Stimulated activated CD4-positive, alpha-beta T cell treated with anti-CD3 and anti-CD28 coated beads, Interleukin-2, amount 100 ng/mL, for 4 hours (primary cell): ENCODE measurements at places on chromosomes 13 and 19.

GRCh38 chr19:46813839-46814358, 25.5 kb upstream of the SLC1A5 start:
- no peak for DNase-seq

DNA sequence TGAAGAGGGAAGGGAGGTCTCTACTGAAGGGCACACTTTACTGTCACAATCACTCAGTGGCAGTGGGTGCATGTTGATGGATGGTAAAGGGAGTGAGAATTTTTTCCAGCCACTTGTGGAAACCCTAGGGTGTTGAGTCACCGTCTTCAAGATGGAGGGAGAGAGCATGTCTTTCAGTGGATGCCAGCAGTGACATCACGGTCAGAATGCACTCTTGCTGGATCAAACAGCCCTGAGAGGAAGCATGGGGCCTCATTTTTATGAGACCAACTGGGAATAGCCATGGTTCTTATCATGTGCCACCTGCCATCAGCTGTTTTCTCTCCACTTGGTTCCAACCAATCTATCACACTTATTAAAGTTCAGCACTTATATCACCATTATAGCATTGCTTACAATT, 182.5 kb downstream of the KCNRG start:
- DNase-seq = no peak

DNA sequence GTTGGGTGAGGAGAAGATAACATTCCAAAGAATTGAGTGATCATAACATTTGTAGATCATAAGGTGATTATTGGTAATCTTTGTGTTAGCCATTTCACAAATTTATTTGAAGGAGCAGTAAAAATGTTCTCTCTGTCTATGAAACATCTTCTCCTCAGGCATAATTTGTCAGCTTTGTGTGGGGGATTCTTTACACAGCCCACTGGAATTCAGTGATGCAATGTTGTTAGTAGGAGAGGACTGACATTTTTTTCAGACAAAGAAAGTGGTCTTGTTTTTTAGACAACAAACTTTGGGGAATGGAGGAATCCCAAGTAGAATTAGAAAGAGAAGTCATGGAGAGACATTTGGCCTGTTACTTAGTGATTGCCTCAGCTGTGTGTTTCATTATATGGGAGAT, 100.3 kb downstream of the ITGBL1 start:
- DNase-seq = no peak

- no peak for DNase-seq
Measured at GRCh38 chr13:37288057-37288720, 182.7 kb upstream of the CSNK1A1L start.

GRCh38 chr19:14078411-14078810, 5.8 kb downstream of the MISP3 start:
- DNase-seq = no peak

GRCh38 chr13:48487968-48488367, 44.9 kb downstream of the RCBTB2 start:
- no peak for DNase-seq

DNA sequence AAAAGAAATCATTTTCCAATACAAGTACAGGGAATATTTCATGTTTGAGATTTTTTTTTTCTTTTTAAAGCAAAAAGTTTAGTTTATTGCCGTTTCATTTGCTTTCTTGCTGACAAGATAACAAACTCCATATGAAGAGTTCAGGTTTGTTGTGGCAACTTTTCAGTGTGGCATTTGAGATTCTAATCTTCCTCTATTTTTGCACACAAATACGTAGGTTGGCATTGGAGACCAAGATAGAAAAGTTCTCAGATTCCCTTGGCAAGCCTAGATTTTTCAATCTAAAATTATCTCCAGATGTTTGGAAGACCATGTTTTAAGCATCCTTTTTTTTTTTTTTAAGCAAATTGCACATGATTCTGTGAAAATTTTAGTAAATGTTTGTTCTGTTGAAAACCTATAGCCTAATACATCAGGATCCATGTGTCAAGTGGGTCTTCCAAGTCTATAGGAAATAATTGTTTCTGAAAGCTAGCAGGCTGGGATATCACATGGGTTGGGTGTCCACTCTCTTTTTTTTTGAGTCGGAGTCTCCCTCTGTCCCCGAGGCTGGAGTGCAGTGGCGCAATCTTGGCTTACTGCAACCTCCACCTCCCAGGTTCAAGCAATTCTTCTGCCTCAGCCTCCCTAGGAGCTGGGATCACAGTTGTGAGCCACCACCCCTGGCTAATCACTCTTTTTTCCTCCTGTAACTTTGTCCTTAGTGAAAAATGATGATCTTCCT, 2.6 kb downstream of the GARRE1 start:
- DNase-seq = no peak

DNA sequence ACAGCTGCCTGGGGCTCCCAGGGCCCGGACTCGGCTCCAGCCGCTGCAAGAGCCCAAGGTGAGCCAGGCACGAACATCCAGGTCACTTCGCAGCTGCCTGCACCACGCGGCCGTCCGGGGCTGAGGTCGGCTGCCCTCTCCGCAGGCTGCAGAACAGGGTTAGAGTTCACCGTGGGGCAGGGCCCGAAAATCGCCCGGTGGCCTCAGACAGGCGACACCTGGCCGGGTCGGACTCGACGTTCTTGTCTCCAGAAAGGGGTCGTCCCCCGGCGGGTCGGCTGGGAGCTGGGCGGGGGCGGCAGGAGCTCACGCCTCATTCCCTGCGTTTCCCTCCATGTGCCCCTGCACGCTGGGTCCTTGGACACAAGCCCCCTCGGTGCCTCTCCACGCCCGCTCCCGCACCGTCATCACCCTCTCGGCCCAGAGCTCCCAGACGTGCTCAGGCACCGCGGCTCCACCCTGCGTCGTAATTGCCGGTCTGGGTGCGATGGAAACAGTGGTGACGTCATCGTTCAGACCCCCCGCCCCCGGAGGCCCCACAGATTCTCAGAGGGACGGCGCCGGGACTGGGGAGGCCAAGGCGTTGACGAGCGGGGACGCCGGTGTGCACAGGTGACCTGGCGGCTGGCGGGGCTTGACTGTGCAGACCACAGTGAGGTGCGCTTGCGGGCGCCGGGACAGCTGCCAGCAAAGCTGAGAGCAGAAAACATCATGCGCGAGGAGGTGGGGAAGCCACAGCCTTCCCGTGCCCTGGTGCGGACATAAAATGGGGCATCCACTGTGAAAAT, 4.0 kb upstream of the GRIN3B start:
- DNase-seq = peak; percentile 45

DNA sequence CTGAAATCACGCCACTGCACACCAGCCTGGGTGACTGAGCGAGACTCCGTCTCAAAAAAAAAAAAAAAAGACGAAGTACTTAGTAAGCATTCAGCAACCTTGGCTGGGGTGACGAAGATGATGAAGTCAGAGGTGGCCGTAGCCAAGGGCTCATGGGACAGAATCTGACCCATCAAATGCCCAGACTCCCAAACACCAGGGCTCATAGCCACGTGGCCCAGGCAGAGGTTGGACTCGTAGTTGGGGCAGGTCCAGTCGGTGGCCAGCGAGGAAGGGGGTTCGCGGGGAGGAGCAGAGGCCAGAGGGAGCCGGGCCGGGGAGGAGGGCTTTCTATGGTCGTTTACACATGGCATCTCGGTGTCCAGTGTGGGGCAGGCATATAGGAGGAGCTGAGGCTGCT, 52.1 kb upstream of the EHD2 start:
- no peak for DNase-seq

- no peak for DNase-seq
Measured at GRCh38 chr13:34943436-34944273, 1.6 kb downstream of the NBEA start.

- DNase-seq = no peak
Measured at GRCh38 chr19:48815870-48816501, 5.2 kb upstream of the BCAT2 start.

GRCh38 chr13:100566543-100566942, 22.0 kb downstream of the GGACT start:
- DNase-seq = no peak

DNA sequence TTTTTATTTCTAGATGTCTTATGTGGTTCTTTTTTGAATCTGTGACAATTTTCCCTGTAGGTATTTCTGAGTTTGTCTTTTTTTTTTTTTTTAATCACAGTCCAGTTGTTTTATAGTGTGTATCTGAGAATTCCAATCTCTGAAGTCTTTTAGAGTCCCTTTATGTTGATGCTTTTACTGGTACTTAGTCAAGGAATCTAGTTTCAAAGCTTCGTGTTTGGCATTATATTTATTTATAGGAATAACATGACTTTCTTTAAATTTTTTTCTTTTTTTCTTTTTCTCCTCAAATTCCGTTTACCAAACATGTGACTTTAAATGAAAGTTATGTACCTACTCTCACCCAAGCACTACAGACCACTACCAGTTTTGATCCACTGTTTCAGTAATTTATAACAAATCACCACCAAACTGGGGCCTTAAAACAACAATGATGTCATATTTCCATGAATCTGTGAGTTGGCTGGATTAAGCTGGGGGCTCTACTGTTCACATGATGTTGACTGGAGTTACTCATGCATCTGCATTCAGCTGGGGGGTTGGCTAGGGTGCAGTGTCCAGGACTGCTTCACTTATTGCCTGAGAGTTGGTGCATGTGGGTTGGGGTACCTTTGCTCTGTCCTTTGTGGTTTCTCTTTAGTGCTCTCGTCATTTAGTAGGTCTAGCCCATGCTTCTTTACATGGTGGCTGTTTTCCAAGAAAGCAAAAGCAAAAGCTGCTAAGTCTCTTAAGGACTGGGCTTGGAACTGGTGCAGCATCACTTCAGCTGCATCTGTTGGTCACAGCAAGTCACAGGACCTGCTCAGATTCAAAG, 22.3 kb downstream of the KCTD4 start:
- DNase-seq = no peak

GRCh38 chr13:30033681-30034457, 183.5 kb upstream of the UBL3 start:
- DNase-seq = no peak

- DNase-seq = no peak
Measured at GRCh38 chr19:57441979-57442752, 7.0 kb downstream of the ZNF749 start.

DNA sequence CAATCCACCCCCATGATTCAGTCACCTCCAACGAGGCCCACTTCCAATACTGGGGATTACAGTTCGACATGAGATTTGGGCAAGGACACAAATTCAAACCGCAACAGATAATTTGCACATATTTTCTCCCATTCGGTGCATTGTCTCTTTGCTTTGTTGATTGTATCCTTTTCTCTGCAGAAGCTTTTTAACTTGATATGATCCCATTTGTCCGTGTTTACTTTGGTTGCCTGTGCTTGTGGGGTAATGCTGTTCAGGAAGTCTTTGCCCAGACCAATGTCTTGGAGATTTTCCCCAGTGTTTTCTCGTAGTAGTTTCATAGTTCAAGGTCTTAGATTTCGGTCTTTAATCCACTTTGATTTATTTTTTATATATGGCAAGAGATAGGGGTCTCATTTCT, 330.8 kb upstream of the SPRY2 start:
- DNase-seq = no peak

- DNase-seq = no peak
Measured at GRCh38 chr13:98821372-98822224, 69.1 kb upstream of the SLC15A1 start.
